NCI-H187 treated with DMSO at 0.1 percent for 48 hours (cell line): ENCODE measurements at places on chromosomes 7 and 10.

DNA sequence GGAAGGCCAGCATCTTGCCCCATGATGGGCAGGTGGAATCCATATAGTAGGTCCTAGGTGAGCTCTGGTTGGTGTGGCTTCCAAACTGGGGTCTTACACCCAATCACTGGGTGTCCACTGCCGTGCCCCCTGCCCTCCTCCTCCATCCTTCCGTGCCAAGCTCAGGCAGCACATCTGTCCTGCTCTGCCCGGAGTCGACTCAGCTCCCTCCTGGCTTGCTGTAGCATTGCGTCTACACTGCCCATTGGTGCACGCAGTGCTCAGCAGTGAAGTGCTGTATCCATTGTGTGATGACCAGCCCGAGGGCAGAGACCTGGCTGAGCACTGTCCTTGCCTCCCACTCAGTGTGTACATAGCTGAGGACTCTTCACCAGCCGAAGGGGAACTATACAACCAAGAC, 148.4 kb downstream of the ADAM12 start:
- no peak for DNase-seq

- DNase-seq, result no peak
These were observed 22.1 kb upstream of the CARD11 start for GRCh38 chr7:3065724-3066143.

DNA sequence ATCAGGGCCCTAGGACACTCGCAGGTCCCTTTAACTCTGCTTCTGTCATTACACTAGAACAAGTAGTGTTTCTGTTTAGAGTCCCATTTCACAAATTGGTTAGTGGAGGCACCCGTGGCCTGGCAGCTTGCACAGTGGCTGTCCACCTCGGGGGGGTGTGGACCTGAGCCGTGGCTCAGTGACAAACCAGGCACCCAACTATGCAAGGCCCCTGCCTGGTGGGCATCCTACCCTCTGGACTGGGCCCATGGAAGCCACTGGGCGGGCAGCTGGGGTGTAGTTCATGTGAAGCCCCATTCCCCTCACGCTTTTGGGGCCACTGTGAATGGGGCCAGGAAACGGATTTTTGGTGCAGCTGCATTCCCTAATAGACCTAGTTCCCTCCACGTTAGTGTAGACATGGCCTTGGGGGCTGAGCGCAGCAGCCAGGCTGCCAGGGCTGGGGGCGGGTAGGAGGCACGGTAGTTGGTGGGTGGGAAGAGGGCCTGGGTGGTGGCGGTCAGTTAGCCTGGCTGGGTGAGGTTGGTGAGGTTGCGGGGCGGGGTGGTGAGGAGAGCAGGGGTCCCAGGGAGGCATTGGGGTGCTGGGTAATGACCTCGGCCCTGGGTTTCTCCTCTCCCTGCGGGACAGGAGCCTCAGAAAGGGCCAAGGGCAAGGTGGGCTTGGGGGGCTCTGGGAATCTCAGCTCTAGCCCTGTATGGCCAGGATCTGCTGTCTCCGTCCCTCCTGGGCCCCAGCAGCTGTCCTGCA, 18.7 kb downstream of the ZNF316 start:
- DNase-seq, result no peak

GRCh38 chr7:94344826-94345225, 49.9 kb upstream of the COL1A2 start:
- DNase-seq, result no peak

DNA sequence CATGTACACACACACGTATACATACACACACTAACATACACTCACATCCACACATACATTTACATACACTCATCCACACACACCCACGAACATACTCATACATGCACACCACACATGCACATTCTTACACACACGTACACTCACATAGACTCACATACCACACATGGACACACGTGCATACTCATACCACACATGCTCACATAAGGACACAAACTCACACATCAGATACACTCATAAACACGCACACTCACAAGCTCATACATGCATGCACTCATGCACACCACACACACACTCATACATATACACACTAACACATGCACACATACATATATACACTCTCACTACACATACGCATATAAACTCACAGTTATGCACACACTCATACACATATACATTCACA, 1.2 kb upstream of the CALN1 start:
- no peak for DNase-seq

- no peak for DNase-seq
These were observed 99.6 kb upstream of the AUTS2 start for GRCh38 chr7:69498671-69499070.

- no peak for DNase-seq
These were observed 96.8 kb downstream of the TNS3 start for GRCh38 chr7:47484923-47485639.

GRCh38 chr7:47196106-47196645, 385.7 kb downstream of the TNS3 start:
- DNase-seq, result no peak
